ENCODE measurements at places on chromosomes 7 and 10.

DNA sequence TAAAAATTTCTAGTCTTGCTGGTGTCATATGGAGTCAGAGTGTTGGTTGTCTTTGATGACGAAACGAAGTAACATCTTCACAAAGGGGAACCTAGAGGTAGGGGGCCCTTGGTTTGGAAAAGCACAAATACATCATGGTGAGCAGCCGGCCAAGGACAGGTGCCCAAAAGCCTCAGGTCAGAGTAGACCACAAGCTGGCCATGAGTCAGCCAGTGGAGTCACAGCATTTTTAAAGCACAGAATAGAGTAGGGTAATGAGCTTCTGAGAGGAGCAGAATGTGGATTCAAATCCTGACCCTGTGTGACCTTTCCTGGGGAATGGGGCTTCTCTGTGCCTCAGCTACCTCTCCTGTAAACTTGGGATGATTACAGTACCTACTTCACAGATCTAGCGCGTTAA lies 5.3 kb downstream of the CAMK2B start:
- DNase-seq = no peak

GRCh38 chr7:157176771-157177170 lies 38.0 kb downstream of the UBE3C start:
- no peak for DNase-seq

DNA sequence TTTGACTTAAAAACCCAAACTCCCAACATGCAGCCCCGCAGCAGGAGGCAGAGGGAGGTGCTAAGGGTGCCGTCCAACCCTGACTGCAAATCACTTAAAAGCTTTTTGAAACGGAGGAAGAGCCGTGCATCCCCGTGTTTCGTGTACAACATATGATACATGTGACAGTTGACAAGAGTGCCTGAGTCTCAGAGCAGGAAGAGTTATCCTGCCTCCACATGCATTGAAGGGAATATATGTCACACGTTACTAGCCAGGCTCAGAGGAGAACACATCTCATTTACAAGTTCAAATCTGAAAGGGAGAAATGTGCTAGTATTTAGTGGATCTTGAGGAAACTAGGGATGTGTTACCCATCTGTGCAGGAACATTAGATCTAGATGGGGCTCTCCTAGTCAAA lies 69.9 kb downstream of the SDK1 start:
- DNase-seq = no peak

DNA sequence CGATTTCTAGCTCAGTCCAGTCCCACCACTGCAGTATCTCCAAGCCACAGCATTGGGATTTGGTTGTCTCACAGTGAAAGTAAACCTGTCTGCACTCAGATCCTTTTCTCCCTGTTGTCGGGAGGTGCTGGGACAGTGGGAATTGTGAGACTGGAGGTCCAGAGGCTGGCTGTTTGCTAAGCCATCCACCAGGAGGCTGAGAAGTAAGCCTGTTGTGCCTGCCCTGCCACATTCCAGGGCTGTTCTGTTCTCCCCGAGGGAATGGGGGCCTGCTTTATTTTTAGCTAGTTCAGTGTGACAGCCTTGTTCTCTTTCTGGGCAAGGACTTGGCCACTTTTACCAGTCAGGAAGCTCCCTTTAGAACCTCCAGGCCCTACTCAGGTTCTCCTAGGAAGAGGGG lies 54.9 kb downstream of the HK1 start:
- DNase-seq = no peak

GRCh38 chr7:144812379-144813283 lies 23.2 kb downstream of the TPK1 start:
- DNase-seq = no peak

DNA sequence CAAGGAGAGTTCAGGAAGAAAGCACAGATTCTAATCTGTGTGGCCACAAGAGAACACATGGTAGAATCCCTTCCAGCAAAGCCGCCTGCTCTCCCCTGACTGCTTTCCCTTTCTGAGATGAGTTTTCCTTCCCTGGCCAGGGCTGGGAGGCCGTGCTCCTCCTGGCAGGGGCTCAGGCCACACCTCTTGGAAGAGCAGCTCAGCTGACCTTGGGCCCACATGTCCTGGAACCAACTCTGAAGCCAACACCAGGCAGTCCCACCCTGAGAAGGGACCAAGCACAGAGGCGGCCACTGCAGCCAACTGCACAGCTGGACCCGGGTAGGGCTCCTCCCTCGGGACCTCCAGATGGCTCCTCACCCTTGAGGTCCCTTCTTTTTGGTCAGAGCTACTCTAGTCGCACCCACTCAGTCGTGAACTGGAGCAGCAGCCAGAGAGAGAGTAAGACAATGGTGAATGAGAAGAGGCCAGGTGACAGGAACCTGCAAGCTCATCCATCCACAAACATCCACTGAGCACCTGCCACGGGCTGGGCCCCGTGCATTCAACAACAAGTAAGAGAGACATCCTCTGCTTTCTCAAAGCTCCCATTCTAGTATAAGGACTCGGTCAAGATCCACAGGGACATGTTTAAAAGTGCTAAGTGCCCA lies 40.3 kb downstream of the FAM53B start:
- DNase-seq = no peak

GRCh38 chr7:128959296-128959695 lies 21.6 kb downstream of the IRF5 start:
- no peak for DNase-seq

- DNase-seq = no peak
These were observed 11.5 kb downstream of the TACR2 start for GRCh38 chr10:69405221-69405620.

GRCh38 chr7:73517241-73517995 lies 4.7 kb downstream of the BAZ1B start:
- no peak for DNase-seq

DNA sequence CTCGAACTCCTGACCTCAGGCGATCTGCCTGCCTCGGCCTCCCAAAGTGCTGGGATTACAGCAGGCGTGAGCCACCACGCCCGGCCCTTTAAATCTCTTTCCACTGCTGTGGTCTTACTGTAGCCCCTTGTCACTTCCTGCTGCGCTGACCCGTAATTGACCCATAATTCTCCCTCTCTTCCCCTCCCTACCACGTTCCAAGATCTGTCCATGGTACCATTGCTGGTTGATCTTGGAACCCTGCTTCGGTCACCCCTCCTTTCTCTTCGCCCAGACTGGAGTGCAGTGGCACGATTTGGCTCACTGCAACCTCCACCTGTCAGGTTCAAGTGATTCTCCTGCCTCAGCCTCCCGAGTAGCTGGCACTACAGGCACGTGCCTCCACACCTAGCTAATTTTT lies 6.5 kb downstream of the POR start:
- no peak for DNase-seq

DNA sequence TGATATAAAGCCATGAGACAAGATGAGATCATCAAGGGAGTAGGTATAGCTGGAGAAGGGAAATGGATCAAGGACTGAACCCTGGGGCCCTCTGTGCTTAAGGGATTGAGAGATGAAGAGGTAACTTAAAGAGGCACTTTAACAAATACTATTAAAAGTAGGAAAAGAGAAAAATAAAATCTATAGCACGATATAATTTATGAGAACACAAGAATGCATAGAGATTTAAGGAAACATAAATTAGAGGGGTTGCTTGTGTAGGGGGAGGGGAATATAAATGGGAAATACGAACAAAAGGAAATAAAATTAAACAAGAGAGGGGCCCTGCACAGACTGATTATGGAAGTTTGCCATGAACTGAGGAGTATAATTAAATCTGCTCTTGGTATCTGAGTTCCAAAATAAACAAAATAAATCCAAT lies 15.6 kb upstream of the LRRC17 start:
- no peak for DNase-seq

DNA sequence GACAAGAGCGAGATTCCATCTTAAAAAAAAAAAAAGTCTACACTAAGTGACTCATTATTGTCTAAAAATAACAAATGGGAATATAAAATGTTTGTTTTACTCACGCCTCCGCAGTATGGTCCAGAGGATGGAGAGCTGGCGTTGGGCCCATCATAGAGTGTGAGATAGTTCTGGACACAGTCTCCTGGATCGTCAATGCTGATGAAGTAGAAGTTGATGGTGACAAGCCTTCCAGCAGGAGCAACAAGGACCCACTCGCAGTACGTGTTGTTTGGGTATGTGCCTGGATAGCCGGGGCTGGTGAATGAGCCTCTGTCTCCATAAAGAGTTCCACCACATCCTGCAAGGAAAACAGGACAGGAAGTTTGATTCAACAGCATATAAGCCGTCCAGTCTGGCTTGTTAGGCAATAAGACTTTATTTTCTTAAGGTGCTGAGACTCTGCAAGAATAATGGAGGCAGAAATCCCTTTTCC lies 11.5 kb upstream of the RSU1 start:
- DNase-seq = no peak

GRCh38 chr7:79462390-79462789 lies 8.9 kb upstream of the MAGI2 start:
- no peak for DNase-seq

GRCh38 chr10:71086439-71087080 lies 125.8 kb upstream of the UNC5B start:
- no peak for DNase-seq

DNA sequence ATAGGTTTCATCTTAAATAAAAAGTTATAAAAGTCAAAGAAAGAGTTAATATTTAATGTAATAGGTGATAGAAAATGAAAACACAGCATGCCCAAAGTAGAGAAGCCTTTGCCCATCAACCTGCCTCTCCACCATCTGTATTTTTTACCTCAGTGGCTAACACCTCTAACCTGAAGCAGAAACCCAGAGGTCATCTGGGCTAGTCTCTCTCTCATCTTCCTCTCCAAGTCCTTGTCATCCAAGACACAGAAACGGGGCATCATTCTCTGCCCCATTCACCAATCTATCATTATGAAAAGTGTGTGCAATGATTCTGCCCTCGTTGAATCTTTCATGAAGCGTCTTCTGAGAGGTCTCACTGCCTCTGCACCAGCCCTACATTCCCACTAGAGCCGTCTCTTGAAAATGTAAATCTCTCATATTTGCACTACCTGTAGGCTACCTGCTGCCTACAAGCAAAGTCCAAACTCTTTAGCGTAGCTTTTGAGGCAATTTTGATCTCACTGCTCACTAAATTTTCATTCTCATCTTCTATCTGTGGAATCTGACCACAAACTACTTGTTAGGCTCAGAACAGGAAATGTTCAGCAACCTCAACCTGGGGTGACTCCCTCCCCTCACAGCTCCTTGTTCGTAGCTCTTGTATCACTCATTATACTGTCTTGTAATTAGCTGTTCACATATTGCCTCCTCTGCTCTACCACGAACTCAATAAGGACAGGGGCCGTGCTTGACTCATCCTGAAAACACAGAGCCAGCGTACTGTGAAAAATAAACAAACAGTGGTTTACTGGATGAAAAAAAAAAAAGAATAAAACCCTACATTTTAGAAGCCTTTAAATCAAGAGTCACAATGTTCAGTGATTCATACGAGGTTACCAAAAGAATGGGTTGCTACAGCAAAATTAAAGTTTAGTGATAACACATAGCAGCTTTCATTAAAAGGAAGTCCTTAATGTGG lies 83.1 kb downstream of the CTNNA3 start:
- no peak for DNase-seq

DNA sequence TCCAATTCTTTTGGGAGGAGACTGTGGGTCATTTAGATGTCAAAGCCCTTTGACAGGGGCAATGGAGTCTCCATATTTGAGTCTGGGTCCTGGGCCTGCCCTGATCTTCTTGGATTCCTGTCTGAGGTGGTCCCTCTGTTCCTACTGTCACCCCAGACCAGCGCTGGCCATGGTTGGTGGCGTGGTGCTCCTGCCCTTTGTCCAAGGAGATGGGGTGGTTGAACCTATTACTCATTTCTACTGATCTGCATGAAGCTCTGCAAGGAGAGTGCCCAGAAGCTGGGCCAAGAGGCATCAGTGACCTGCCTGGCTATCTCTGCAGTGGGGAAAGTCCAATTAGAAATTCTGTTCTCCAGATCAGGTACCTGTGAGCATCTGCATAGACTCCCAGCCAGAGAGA lies 355.6 kb upstream of the NUPR2 start:
- no peak for DNase-seq

DNA sequence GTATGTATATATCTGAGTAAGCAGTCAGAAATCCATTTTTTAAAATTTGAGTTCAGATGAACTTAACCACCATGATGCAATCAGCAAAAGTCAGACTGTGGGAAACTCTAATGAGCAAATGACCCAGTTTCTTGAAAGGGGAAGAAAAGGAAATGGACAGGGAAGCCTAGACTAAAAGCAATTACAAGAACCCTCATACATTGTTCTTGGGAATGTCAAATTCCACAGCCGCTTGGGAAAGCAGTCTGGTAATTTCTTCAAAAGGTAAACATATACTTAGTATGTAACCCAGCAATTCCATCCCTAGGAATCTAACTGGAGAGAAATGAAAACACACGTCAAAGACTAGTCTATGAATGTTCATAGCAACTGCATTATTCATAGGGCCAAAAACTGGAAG lies 16.4 kb upstream of the FOXK1 start:
- no peak for DNase-seq

DNA sequence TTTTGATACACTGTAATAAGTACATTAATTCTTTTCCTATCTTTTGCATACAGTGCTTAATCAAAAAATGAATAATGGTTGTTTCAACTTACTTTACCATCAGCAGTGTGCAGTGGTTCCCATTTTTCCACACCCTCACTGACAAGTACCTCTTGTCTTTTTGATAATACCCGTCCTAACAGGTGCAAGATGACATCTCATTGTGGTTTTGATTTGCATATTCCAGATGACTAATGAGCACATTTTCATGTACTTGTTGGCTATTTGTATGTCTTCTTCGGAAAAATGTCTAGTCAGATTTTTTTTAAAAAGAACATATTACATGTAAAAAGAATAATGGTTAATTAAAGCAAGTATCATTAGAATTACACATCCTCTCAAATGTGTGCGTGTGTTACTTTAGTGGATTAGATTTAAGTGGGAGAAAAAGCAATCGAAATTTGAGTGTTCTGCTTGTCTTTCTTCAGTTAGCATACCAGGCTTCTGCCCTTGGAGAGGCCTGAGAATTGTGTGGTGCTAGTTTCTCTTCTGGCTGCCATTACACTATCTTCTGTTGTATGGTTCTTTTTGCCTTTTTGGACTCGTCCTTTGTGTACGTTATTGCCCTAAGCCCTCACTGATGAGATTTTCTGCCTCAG lies 291.2 kb downstream of the AUTS2 start:
- no peak for DNase-seq

DNA sequence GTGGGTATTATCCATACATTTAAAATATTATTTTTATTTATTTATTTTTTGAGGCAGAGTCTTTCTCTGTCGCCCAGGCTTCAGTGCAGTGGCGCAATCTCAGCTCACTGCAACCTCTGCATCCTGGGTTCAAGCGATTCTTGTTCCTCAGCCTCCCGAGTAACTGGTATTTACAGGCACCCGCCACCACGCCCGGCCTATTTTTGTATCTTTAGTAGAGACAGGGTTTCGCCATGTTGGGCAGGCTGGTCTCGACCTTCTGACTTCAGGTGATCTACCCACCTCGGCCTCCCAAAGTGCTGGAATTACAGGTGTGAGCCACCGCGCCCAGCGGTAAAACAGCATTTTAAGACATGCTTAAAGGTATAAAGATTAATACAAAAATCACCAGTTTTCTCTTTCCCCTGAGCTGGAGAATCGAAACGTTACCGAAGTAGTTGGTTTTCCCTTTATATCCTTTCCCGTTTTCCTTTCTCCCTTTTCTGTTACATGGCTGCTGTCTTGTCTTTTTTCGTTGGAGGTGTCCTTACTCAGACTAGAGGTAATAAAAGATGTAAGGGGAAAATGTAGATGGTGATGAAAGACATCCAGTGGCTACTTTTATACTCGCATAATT lies 1.7 kb downstream of the ARL5B start:
- no peak for DNase-seq

GRCh38 chr10:95909561-95909960 lies 1.8 kb downstream of the CC2D2B start:
- DNase-seq = no peak
